ENCODE measurements at places on chromosomes 4 and X.

DNA sequence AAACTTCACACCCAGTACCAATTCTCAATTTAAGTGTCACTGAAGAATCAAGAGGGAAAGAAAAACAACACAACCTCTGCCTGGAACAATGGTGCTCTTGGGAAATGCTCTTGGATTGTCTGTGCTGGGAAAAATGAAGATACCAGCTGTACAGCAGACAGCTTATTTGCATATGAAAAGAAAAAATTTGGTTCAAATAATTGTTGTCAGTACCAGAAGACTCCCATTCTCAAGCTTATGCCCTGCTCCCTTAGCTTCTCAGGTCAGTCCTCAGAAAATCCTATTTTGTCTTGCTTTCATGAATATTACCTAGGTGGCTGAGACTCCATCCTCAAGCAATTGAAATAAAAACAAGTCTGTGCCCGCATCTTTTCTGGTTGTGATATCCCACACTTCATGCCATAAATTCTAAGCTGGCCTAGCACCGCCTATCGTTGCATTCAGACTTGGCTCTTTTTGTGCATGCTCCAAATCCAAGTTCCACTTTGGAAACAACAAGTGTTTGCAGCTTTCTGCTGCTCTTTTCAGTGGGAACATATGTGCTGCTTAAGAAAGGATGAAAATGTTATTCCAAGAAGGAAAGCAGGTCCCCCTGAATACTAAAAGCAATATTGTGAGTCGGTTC lies 431.6 kb downstream of the INPP4B start:
- DNase-seq = no peak

DNA sequence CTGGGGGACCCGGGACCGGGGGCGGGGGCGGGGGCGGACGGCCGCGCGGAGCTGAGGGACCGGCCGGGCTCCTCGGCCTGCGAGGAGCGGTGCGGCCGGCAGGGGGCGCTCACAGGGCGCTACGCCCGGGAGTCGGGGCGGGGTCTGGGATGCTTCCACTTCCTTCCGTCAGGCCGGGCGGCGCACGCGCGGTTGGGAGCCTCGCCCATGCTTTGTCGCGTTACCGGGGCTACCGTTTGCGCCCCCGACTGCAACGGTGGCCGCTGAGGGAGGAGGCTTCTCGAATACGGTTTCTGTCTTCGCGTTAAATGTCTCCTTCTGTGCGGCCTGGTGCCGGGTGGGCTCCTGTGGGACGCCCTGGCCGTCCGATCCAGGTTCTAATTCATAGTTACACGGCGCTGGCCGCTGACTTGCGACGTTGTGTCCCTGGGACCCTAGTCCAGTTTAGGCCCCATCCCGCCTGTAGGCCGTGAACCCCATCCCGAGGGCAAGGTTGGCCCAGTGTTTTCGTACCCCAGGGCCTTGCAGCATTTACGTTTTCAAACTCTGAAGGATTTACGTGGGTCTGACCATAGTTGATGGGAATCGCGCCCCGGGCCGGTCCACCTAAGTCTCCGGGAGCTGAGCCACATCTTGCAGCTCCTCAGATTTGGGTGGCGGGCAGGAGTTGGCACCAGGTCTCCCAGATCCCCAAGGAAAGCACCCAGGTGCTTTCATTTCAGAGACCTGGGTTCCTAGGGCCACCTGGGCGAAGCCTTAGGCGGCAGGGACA lies 549 bp downstream of the MSL3 start:
- DNase-seq = peak; percentile 92

DNA sequence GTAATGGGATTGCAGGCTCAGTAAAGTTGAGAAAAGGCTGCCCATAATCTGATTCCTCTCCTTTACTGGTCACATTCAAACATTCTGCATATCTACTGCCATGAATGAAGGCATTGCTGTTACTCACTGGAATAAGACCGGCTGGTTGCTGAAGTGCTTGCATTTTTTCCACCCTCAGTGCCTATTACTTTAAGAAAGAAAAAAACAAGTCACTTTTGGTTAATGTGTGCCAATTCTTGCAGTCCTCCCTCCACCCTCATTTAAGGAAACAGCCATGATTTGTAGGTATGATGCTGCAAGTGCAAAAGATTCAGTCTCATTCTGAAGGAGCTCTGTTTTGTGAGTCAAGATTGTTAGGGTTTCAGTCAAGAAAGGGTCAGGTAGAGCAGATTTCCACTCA lies 94.9 kb downstream of the EMCN start:
- DNase-seq = no peak

DNA sequence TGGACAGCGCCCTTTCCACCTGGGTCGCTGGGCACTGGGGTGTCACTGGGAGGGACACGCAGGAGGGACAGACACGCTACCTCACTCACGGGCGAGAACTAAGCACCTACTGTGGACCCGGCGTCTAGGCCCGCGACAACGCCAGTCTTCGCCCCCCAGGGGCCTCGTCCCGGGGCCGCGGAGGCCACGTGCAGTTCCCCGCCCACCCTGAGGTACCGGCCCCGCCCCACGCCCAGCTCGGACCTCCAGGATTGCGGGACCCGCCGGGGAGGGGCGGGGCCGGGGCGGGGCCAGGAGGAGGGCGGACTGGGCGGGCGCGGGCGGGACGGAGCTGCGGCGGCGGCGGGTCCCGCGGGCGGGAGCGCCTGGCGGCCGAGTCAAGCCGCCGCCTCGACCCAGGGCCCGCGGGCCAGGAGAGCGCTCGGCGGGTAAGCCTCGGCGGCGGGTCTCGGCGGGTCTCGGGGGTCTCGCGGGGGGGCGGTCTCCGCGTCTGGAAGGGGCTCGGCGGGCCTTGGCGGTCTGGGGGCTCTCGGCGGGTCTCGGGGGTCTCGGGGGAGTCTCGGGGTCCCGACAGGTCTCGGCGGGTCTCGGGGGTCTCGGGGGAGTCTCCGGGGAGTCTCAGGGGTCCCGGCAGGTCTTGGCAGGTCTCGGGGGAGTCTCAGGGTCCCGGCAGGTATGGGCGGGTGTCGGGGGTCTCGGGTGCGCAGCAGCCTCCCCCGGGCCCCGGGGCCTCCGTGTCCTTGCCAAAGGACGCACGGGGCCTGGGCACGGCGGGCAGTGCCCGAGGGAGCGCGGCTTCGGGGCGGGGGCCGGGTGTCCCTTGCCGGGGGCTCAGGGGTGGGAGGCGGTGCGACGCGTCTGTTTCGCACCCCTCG lies at the start of gene SH3BP2:
Gene SH3BP2, plus strand, starts transcription at position 375 of the 875 bp plus-strand sequence. CDS start 27,533 bp downstream, outside the sequence.
- peak; percentile 66 for DNase-seq

- DNase-seq = peak; percentile 10
Measured at GRCh38 chr4:42150653-42151567, 1.5 kb downstream of the BEND4 start.

- DNase-seq = no peak
Measured at GRCh38 chr4:24598025-24598424, 13.7 kb upstream of the DHX15 start.

DNA sequence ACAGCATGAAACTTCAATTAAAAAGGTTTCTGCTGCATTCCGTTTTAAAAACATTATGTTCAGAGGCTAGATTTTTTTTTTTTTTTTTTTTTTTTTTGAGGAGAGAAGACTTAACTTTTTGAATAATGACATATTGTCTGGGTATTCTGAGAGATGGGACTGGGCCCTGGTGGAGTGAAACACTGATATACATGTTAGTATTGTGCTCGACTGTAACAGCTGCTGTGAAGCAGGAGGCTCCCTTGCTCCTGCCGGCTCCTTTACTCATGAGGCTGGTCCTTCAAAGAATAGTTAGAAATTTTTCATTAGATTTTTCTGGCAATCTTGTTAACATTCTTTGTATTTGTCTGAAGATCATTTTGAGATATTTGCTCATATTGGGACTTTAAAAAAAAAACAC lies 73.3 kb downstream of the TMEM131L start:
- no peak for DNase-seq

GRCh38 chr4:158906073-158906472 lies 137.2 kb downstream of the FNIP2 start:
- no peak for DNase-seq

GRCh38 chr4:72701987-72702819 lies 133.2 kb upstream of the ADAMTS3 start:
- peak; percentile 11 for DNase-seq

GRCh38 chr4:148215202-148215601 lies 227.0 kb downstream of the NR3C2 start:
- DNase-seq = peak; percentile 14

DNA sequence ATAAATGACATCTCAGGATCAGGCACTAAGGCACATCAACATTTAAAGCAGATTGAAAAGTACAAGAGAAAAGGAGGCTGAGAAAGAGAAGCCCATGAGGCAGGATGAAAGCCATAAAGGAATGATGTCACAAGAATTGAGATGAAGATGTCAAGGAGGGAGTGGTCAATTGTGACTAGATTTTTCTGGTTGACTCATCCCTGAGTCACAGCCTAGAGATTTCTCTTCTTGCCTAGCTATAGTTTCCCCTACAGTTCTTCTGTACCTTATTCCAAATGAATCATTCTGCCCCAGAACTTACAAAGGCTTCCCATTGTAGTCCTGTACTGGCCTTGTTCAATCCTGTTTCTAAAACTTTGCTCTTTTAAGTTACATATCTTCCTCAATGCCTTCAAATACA lies 3.4 kb upstream of the USP53 start:
- no peak for DNase-seq

GRCh38 chr4:147860960-147861359 lies 129.1 kb downstream of the ARHGAP10 start:
- DNase-seq = no peak

DNA sequence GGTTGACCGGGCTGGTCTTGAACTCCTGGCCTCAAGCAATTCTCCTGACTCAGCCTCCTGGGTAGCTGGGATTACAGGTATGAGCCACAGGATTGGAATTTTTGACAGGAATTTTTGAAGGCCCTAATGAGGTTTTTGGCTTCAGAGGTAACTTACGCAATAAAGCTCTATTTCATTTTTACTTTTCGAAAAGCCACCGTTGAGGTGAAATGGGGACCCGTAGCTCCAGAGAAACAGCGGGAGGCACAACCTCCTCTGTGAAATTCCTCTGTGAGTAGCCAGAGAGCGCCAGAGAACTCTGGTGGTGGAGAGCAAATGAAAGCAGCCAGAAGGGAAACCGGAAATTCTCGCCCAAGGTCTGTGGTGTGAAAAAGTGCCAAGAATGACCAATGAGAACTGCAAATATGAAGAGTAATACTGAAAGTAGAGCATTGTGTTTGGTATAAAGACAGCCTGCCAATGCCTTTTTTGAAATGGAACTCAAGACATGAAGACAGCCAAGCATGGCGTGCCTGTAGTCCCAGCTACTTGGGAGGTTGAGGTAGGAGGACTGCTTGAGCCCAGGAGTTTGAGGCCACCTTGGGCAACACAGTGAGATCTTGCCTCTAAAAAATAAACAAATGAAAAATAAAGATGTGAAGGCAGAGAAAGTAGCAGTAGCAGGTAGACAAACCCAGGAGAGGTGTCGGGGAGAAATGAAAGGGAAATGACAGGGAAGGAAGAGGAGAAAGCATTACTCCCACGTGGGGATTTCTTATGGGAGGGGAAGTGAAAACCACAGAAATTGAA lies 33.0 kb upstream of the TMEM131L start:
- peak; percentile 64 for DNase-seq

GRCh38 chr4:145183023-145183422 lies 2.6 kb upstream of the OTUD4 start:
- no peak for DNase-seq

DNA sequence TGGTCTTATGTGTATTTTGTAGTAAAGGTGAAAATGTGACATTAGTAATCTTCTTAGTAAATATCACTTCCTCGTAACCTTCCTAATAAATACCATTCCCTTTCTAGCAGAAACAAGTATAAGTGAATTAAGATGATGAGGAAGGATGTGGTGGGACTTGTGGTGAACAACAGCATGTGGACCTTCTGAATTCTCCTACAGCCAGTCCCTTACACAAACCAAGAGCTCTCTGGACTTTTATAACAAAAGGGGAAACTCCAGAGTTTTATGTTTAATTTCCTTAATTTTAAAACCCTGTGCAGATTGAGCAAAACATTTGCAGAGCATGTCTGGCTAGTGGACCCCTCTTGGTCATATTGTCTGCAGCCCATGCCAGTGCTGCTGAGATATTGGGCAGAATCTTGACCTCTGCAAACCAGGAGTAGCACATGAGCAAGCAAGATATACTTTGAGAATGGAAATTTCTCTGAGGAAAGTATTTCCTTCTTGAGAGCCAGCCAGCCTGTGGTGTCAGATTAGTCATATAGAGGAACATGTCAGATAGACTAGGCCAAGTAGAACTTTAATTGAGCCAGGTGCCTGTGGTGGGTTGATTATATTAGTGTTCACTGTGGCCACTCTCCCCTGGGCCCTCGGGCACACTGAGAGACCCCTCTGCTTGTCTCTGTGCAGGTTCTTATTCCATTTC lies 328.2 kb downstream of the DKK2 start:
- no peak for DNase-seq

DNA sequence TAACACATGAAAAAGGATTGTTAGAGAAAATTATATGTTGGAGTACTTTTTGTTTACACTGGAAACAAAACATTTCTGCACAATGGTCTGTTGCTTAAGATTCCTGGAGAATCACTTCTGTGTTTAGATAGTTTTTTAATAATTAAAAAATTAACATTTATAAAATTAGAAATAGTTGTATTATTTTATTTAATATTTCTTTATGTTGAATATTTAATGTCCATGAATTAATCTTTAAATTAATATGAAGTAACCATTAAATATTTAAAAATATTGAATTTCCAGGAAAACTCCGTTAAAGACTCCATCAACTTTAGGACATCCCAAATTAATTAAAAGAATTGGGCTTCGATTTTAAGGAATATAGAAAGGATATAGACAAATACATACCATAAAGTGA lies 797.1 kb upstream of the GALNTL6 start:
- no peak for DNase-seq

- no peak for DNase-seq
Measured at GRCh38 chr4:42148425-42148824, 4.0 kb downstream of the BEND4 start.

- DNase-seq = no peak
Measured at GRCh38 chr4:40502934-40503333, 126.7 kb downstream of the RBM47 start.

- DNase-seq = no peak
Measured at GRCh38 chr4:169407217-169407845, 136.6 kb upstream of the SH3RF1 start.

- DNase-seq = peak; percentile 47
Measured at GRCh38 chr4:170413951-170414350, 324.2 kb upstream of the AADAT start.

GRCh38 chr4:94759767-94760211 lies 2.0 kb downstream of the BMPR1B start:
- DNase-seq = peak; percentile 63

DNA sequence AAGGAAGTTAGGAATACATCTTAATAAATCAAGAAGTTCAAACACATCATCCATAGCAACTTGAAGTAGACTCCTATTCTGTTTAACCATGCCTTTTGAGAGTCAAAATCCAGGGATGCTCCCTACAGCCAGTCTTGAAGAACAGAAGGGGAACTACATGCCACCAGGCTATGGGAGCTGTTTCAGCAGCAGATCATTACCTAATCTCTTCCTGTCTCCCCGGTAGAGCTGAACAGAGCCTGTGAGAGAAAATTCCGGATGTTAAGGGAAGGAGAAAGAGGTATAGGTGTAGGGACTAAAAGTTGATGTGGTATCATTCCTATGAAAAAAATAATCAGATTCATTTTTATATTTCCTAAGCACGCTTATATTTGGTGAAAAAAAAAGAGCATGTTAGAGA lies 352.2 kb downstream of the SPRY1 start:
- DNase-seq = no peak

- peak; percentile 26 for DNase-seq
Measured at GRCh38 chr4:168978001-168978700, 31.9 kb downstream of the CBR4 start.
